Activated CD4-positive, alpha-beta T cell treated with anti-CD3 and anti-CD28 coated beads, Interleukin-2, amount 50 U/mL, for 4 hours (primary cell): ENCODE measurements at places on chromosomes 3 and 15.

DNA sequence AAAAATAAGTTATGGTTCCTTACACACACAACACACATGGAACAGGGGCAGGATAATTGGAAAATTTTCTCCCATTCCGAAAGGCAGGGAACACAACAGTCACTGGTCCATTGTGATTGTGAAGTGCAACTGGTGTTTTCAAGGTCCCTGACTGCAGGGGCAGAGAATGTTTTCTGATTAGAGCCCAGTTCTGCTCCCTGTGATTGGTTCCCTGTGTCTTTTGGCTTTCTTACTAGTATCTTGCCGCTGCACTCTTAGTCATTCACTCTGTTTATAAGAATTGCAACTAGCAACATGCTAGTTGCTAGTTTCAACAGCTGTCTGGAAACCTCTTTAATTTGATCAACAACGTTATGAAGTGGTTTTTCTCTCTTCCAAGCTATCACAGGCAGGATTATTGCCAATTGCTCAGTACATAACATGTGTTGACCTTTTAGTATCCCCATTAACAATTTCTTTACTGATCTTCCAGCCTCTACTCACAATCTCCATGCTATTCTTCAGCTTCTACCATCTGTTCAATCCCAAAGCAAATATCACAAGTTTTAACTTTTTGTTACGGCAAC is 177.5 kb downstream of the EPHA6 start:
- no peak for DNase-seq

DNA sequence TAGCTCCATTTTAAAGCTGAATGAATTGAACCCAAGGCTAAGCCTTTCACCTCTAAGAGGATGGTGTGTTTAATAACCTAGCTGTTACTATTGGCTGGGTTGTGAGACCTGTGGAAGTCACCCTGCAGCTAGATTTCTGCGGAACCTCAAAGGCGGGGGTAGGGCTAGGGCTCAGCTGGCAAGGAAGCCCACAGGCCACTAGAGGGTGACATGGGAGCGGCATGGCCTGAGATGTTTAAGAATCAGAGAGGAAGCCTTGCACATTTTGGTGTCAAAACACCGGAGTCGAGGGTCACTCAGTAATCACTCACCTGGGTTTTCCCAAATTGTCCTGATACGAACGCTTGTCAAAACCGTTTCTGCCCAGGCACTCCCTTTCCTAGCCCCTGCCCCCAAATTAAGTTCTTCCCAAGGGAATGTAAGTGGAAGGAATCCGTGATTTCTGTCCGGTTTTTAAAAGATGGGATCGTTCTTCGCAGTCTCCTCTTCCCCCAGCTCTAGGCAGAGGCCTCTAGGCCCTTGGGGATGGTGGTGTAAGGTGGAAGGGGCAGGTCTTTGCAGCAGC is 3.8 kb upstream of the ACAD9 start:
- peak; percentile 71 for DNase-seq

- peak; percentile 48 for DNase-seq
Observed at GRCh38 chr15:90956274-90957030, 1.8 kb downstream of the RCCD1 start.

- no peak for DNase-seq
Observed at GRCh38 chr15:68991723-68992122, 22.8 kb upstream of the NOX5 start.

- peak; percentile 63 for DNase-seq
Observed at GRCh38 chr3:30768703-30769550, 125.5 kb downstream of the GADL1 start.
